ENCODE measurements at places on chromosomes 7 and 10.

DNA sequence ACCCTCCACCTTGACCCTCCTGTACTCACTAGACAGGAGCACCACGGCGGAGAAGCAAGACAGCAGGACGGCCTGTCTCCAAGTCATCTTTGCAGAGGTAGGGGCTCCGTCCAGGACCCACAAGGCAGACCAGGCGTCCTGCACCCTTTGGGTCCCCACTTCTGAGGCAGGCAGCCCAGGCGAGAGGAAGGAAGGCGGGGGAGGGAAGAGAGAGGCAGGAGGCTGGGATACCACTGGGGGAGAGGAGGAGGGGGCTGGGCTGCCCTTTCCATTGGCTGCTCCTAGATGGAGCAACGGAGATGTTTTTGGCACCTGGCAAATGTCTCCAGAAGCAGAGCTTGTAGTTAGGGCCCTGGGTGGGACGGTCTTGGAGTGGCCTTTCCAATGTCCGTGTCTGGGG lies at the start of gene UCMA:
Gene UCMA, minus strand, starts transcription at position 203 of the 400 bp plus-strand sequence. Its CDS starts 116 bp downstream, at position 87.
- no peak for DNase-seq

DNA sequence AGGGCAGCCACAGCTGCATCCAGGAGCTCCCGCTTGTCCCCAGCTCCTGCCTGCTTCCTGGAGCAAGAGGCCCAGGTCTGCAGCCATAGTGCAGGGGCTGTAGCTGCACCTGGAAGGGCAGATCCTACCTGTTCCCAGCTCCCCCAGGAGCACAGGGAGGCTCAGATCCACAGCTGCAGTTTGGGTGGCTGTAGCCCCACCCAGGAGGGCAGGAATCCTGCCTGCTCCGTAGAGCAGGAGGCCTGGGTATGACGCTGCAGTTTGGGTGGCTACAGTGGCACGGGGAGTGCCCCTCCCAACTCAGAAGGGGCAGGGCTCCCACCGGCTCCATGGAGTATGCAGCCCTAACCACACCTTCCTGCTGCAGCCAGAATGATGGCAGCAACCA lies 26.7 kb upstream of the CDCA7L start:
- no peak for DNase-seq

GRCh38 chr10:23676296-23676695 lies 237.4 kb downstream of the OTUD1 start:
- DNase-seq = no peak

DNA sequence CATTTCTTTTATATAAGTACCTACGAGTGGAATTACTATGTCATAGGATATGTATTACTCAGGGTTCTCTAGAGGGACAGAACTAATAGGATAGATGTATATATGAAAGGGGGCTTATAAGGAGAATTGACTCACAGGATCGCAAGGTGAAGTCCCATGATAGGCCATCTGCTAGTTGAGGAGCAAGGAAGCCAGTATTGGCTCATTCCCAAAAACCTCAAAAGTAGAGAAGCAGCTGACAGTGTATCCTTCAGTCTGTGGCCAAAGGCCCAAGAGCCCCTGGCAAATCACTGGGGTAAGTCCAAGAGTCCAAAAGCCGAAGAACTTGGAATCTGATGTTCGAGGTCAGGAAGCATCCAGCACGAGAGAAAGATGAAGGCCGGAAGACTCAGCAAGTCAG lies 59.8 kb downstream of the GALNT17 start:
- no peak for DNase-seq

DNA sequence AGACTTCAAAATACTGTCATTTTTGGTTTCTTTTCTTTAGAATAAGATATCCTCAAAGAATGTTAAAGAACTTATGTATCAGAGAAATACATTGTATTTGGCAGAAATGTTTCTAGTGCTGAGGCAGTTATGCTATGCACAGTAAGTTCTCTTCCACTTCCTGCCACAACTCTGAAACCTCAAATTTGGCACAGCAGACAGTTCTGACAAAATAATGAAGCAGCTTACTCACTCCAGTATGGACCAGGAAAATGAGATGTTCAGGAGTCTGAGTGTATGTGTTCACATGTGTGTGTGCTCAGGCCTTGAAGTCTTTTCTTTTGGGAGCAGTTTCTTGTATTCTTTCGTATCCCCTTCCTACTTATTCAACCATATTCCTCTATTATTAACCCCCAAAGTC lies 197.0 kb upstream of the AGK start:
- no peak for DNase-seq

DNA sequence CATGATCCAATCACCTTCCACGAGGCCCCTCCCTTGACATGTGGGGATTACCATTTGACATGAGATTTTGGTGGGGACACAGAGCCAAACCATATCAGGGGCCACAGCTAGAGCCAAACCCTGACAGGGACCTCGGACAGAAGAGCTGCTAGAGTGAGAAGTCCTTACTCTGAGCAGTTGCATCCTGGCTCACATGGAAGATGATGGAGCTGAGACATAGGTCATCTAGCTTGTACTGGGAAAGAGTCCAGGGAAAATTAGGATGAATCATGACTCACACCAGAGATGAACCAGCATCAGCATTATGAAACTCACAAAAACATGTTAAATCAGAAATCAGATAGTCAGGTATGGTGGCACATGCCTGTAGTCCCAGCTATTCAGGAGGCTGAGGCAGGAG lies 12.8 kb upstream of the FMC1 start:
- no peak for DNase-seq

DNA sequence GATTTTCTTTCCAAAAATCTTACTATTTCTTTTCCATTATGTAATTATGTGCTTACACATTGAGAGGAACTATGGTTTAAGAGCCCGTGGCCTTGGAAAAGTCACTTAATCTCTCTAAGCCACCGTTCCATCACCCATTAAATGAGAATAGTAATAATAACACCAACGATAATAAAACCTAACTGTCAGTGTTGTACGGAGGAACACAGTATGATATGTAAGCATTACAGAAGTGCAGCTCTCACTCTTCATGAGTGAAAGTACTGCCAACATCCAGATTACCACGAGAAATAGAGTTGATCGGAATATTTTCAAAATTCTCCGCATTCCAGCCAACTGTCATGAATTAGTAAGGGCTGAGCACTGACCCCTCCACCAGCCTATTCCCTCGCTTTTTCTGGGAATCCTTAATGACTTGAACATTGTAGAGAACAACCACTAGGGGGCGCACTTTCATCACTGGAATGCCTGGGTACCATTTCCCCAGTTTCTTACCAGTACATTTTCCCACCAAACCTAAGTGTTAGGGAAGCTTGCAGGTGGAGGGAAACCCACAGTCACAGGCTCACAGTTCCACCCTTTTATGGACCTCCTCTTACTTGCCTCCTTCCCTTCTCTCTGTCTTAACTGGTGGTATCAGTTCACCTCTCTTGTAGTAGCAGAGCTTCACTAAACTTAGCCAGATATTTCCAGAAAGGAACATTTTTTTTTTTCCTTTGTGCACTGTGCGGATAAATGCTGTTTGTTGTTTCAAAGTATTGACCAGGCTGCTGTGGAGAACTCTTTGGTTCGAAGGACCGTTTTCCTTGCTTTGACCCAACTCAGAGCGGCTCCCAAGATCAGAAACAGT lies 27.8 kb downstream of the NKX2-3 start:
- no peak for DNase-seq

DNA sequence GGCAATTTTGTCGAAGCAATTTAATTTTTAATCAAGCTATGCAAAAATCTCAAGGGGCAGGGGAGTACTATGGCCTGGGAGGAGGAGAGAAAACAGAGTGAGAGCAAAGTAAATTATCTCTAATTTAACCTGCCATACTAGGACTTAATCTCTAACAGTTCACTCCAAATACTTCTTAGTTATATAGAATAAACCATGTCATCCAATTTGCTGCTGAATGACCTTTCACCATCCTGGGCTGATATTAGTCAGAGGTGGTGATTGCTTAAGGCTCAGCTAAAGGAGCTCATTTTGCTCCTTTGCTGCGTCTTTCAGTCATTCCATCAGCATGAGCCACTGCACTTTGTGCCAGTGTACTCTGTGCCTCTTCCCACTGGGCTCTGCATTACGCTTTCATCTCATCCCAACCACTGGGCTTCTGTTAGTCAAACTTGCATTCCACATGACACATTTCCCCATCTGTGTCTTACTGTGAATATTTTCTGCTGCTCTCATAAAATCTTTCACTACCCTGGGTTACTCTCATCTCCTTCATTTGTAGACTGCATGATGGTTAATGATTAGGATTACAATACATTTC lies 84.3 kb downstream of the CD36 start:
- DNase-seq = peak; percentile 64

- DNase-seq = no peak
Observed at GRCh38 chr7:108328174-108328651, 128.0 kb downstream of the NRCAM start.

- no peak for DNase-seq
Observed at GRCh38 chr10:34403512-34403911, 411.6 kb downstream of the PARD3 start.

DNA sequence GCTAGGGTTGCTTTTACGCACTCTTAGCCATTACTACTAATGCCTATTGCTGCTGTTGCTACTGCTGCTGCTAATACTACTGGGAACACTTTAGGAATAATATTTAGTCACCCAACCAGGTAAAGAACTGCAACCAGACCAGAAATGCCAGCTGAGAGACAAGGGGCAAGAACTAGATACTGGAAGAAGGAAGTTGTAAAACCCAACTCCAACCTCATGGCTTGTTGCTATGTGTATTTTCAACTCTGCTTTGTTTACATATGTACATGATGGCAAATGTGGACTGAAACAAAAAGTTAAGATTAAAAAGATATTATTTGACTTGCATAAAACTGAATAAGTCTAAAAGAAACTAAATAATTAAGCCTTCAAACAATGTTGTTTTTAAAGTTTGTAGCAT lies 177.7 kb downstream of the GNAT3 start:
- no peak for DNase-seq

- no peak for DNase-seq
Observed at GRCh38 chr10:28551086-28551485, 18.2 kb downstream of the WAC start.

DNA sequence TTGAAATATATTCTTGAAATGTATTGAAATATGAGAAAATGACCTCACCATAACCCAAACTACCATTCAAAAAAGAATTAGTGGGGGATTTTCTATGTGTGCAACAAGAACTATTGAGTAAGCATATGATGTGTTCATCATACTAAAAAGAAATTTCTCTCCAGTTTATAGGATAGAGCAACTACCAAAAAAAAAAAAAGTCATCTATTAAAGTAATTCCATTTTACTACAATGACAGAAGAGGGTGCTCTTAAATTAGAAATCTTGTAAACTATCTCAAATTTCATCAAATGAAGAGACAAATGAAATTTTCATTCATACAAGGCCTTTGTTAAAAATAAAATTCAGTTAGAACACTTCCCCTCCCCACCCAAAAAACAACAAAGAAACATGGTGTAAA lies 195.4 kb upstream of the PLXDC2 start:
- DNase-seq = no peak
